ENCODE measurements at places on chromosomes 2 and 18.

GRCh38 chr18:77065221-77065981 lies 67.2 kb downstream of the MBP start:
- DNase-seq = peak; percentile 83

GRCh38 chr18:2597639-2598038 lies 26.3 kb downstream of the NDC80 start:
- DNase-seq = no peak

DNA sequence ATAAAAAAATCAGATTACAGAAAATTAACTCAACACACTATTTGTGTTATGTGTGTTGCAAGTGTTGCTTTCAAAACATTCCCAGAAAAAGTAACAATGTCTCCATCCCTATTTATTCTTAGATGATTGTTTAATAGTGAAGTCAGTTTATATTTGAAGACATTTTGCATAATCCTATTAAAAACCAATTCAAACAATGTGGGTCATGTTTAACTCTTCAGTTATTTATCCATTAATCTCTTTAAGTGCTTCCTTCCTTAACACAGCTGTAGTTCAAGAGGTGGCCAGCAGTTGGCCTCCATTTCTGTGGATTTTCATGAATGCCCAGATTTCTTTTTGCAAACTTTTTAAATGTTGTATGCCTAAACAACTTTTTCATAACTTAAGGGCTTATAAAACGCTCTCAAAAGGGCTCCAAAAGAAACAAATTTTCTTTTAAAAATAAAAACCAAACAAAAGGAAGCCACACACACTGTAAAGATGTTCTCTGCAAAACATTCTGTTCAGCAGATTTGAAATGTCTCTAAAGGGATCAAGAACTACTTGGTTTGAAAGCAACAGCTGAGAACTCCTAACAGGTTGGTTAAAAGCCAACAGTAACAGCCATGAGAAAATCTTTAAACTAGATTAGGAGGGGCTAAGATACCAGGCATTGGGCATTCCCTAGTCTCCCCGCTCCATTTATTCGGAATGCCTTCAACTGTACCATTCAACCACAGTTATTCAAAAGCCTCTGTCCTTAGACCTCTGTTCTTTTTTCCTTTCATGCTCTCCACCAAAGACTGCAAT lies 71.5 kb downstream of the THADA start:
- DNase-seq = no peak

DNA sequence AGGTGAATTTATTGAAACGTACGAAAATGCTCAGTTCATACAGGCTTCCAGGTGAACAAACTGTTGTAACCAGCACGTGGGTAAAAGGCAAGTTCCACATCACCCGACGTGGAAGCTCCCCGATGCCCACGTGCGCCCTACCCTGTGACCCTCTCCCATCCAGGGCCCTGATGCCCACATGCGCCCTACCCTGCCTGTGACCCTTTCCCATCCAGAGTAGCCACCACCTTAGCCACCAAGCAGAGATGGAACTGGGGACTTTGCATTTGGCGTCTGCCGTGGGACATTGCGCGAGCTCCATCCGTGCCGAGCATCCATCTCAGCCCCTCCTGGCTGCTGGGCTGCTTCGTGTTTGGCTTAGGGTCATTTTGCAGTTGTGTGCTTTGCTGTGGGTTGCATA lies 37.5 kb downstream of the ANO7 start:
- DNase-seq = no peak

- peak; percentile 23 for DNase-seq
Observed at GRCh38 chr2:237563816-237564215, 2.6 kb upstream of the PRLH start.

- peak; percentile 74 for DNase-seq
Observed at GRCh38 chr2:101442042-101442666, 32.8 kb downstream of the RFX8 start.

GRCh38 chr18:50819027-50819727 lies 639 bp downstream of the MRO start:
- peak; percentile 23 for DNase-seq

GRCh38 chr2:186721956-186722355 lies 28.1 kb downstream of the FAM171B start:
- no peak for DNase-seq

- peak; percentile 51 for DNase-seq
Observed at GRCh38 chr18:903701-904100, 970 bp upstream of the ADCYAP1 start.

GRCh38 chr2:203669820-203670219 lies 36.6 kb upstream of the CD28 start:
- DNase-seq = peak; percentile 22

- no peak for DNase-seq
Observed at GRCh38 chr2:19178175-19178574, 180.2 kb downstream of the OSR1 start.

- DNase-seq = no peak
Observed at GRCh38 chr2:195535911-195536522, 121.0 kb upstream of the SLC39A10 start.

- no peak for DNase-seq
Observed at GRCh38 chr18:66344227-66344626, 259.7 kb downstream of the CDH19 start.

DNA sequence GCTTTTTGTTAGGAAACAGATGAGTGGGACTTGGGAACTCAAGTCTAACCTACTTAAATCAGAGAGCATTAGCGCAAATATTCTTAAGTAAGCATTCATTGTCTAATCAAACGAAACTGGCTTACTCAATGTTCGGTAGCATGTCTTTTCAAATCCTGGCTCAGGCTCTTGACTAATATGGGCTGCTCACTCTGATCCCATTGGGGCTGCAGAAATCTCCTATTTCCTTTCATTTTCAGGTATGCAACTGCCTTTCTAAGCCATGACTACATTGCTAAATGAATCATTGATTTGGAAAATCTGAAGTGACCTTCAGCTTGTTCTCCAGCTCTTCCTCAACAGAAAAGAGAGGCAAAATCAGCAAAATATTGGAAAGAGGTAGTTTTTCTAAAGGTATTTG lies 2084.4 kb upstream of the PIK3C3 start:
- no peak for DNase-seq

- DNase-seq = no peak
Observed at GRCh38 chr2:26477126-26477910, 606 bp downstream of the OTOF start.

DNA sequence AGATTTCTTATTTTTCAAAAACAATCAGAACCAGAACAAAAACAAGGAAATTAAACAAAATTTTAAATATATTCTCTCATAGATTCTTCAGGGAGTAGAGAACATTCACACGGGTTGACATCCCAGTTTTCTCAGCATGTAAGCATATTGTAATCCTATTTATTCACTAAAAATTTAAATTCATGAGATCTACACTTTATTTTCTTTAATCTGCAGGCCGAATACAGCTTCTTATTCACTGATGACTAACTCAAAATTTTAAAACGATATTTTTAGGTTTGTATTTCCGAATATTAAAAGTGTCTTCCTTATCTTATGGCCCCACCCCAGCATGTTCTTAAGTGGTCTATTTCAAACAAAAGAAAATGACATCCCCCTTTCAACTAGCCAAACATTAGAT lies 262.4 kb downstream of the MEIS1 start:
- DNase-seq = no peak

- DNase-seq = no peak
Observed at GRCh38 chr2:1420746-1421480, 7.7 kb downstream of the TPO start.

GRCh38 chr2:74984947-74985637 lies 26.6 kb downstream of the POLE4 start:
- no peak for DNase-seq

DNA sequence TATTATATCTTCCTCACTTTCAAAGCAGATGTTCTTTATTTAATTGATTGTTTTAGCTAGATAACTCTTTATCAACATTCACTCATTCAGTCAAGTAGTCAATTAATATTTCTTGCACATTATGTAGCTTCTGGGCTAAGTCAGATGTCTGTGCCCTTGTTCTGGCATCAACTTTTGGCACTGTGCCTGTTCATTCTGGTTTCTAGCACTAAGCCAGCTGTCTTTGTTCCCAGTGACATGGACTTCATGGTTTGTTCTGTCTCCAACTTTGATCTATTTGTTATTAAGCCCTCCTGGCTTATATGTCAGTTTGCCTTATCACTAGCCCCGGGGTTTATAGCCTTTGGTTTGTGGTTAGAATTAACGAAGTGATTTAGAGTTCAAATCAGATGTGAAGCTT lies 247.9 kb upstream of the SYT4 start:
- DNase-seq = no peak

DNA sequence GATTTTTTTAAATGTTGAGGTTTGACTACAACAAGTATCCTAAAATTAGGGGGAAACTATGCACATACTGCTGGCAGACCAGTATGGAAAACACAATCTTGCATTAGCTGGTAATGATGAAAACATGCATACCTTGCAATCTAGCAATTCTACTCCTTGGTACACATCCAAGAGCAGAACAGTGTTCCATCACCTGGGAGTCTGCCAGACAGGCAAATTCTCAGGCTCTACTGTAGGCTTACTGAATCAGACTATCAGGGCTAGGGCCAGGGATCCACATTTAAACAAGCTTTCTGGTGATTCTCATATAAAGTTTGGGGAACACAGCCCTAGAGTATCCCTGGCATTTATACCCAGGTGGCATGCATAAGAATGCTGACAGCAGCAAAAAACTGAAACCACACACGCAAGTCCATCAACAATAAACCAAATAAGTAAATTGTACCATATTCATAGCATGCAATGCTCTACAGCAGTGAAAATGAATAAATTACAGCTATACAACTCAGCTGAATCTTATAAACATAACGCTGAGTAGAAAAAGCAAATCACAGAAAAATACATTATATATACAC lies 13.6 kb downstream of the CDH2 start:
- DNase-seq = peak; percentile 91

GRCh38 chr2:205731583-205731981 lies 49.3 kb downstream of the NRP2 start:
- peak; percentile 99 for DNase-seq

DNA sequence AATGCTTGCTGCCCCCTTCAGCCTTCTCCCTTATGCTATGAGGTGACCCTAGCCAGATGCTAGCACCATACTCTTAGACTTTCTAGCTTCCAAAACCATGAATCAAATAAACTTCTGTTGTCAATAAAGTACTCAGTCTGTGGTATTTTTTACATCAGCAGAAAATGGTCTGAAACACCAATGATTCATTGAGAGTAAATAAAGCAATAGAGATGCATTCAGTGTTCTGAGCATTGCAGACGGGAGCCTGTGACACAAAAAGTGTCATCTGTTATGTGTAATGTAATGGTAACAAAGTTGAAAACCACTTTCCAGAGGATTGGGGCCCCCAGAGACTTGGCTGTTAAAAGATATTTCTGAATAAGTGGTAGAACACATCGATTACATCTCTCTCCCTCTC lies 758.0 kb upstream of the NRXN1 start:
- DNase-seq = peak; percentile 49

DNA sequence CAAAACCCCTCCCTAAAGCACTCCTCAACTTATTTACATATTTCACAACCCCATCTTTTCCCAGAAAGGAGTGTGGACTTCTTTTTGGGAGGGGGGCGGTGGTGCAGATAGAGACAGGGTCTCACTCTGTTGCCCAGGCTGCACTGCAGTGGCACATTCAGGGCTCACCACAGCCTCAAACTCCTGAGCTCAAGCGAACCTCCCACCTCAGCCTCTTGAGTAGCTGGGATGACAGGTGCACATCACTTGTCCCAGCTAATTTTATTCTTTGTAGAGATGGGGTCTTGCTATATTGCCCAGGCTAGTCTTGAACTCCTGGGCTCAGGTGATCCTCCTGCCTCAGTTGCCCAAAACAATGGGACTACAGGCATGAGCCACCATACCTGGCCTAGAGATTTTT lies 44.1 kb downstream of the ADCY3 start:
- DNase-seq = no peak

- DNase-seq = no peak
Observed at GRCh38 chr18:59055345-59056032, 84.2 kb upstream of the SEC11C start.

- DNase-seq = no peak
Observed at GRCh38 chr2:138000796-138001195, 36.5 kb downstream of the HNMT start.

GRCh38 chr18:46060359-46060841 lies 11.7 kb downstream of the PSTPIP2 start:
- DNase-seq = no peak

- peak; percentile 61 for DNase-seq
Observed at GRCh38 chr18:47883771-47884413, 46.6 kb downstream of the SMAD2 start.

DNA sequence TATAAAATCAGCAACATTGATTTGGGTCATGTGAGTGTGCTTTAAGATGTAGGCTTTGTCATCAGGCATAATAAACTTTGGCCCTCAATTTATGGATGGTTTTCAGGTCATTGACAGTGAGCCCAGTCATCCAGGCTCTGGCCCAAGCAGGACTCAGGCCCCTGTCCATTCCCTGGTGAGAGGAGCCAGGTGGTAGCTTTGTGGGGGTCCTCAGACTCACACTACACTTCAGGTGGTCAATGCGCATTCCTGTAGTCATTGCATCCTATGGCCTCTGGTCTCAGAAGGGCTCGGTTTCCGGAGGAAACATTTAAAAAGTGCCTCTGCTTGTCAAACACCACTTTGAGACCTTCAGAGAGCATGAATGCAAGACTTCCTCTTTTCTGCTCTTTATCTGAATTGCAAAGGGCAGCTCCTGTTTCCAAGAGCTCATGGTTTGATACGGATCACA lies 20.2 kb downstream of the LGALSL start:
- DNase-seq = no peak

- no peak for DNase-seq
Observed at GRCh38 chr2:240204431-240205276, 64.2 kb upstream of the OTOS start.

- DNase-seq = no peak
Observed at GRCh38 chr2:168139852-168140251, 107.5 kb downstream of the STK39 start.

DNA sequence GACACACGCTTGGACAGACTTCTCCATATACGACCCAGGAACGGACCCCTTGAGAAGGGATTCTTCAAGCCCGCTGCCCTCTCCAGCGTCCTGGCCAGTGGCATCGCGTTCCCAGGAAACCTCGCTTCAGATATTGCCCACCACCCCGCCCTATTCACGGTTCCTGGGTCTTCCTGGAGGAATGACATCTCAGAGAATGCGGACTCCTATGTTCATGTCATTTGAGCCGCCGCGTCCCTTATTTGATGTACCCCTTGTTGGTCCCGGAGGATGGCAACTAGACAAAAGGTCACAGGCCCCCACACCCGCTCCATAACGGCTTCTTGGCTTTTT lies 588 bp upstream of the CCDC93 start:
- DNase-seq = no peak

Data from fibroblast of skin of abdomen (primary cell).